ENCODE measurements at places on chromosomes 6 and 20.

GRCh38 chr20:51442602-51443001, 99.9 kb downstream of the NFATC2 start:
- DNase-seq = no peak

DNA sequence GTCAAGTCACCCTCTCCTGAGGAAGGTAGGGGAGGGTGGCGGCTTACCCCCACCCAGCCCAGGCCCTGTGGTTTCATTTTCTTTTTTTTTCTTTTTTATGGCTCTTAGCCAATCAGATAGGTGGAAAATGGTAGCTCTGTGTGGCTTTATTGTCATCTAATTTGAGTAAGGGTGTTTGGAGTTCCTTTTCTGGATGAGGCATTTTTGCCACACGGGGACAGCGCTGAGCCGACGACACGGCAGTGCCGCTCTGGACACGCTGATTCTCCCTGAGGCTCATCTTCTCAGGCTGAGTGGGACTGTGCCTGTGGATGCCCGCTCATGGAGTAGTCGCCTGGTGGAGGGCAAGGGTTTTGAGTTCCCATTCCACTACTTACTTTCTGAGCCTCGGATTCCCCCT, 37.6 kb upstream of the ANGPT4 start:
- DNase-seq = no peak

DNA sequence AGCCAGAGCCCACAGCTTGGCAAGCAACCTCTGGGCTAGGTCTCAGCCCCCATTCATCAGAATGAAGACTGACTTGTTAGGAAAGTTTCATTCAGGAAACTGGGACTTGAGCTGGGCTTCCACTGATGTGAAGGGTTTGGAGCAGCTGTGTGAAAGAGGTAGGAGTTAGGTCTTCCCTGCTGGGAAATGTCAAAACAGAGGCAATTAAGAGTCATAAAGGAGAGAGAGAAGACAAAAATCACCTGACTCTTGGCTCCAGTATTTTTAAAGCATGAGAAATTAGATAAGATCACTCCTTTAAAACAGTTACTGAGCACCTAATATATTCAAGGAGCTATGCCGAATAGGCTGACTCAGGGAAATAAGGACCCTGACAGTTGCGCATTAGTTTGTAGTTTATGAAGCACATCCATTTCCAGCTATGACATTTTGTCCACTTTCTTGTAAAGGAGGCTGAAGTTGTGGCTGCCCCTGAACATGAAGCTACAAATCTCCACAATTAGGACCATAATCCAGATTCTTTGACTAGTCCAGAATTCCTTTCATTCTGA, 3.9 kb upstream of the TRIM40 start:
- DNase-seq = no peak

DNA sequence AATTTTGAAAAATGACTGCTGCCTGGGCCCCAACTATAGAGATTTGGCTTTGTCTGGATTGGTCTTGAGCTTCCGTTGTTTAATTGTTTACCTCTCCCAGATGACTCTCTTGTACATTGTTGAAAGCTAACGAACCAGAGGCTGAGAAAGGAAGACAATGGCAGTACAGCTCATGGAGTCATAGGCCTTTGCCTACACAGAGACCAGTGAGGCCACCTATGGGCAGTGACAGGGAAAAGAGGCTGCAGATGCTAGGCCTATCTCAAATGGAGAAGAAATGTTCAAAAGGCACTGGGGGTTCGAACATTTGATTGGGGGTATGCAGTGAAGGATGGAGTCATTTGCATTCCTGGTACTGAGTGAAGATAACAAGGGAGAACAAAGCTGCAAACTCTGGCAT, 29.1 kb downstream of the OPN5 start:
- DNase-seq = no peak

DNA sequence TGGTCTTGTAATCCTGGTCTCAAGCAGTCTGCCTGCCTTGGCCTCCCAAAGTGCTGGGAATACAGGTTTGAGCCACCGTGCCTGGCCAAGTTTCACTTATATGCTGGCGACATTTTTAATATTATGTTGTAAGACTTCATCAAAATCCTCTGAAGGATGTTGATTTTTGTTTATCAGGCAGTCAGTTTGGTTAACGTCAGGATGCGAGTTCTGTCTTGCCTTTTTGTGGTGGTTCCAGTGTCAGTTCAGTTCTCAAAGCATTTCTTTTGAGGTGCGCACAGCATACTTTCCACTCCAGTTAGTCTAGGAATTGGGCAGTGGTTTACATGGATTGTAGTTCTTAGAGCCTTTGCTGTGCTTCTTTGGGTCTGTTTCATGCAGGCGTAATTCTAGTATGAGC, 24.9 kb downstream of the SCAF8 start:
- DNase-seq = no peak

- DNase-seq = no peak
These were observed 280.9 kb downstream of the PRL start for GRCh38 chr6:22015944-22016343.
